ENCODE measurements at places on chromosomes 3 and 15.
A peak's percentile ranks its signal among the peaks of the same experiment; 100 is the strongest.

GRCh38 chr3:58332575-58333188, at the start of gene PXK:
Gene PXK (plus strand): TSS chr3:58332892. CDS start chr3:58332989, 97 bp downstream.
- DNase-seq: peak; percentile 76

- no peak for DNase-seq
These were observed 286.1 kb upstream of the TPM1 start for GRCh38 chr15:62756326-62756994.

DNA sequence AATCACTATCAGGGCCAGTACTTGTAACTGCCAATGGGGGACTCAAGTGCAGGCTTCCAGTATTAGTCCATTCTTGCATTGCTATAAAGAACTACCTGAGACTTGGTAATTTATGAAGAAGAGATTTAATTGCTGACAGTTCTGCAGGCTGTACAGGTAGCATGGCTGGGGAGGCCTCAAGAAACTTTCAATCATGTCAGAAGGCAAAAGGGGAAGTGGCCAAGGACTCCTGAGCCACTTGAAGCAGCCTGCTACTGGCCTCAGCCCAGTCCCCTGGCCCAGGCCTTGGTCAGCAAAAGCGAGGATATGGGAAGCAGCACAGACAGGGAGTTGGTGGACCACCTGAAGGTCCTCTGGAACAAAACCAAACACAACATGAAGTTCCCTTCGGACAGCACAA, 29.2 kb upstream of the OR5K1 start:
- DNase-seq: no peak

DNA sequence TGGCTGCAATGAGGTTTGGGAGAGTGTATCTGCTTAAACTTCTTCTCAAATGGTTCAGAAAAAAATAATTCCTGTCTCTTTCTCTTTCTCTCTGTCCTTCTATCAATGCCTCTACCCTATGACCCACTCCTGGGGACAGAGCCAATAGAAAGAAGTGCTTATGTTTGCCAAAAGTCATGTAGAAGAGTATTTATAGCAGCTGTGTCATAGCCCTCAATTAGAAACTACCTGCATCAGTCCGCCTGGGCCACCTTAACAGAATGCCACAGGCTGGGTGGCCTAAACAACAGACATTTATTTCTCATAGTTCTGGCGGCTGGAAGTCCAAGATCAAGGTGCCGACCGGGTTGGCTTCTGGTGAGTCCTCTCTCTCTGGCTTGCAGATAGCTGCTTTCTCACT, 92.5 kb downstream of the HMG20A start:
- DNase-seq: no peak

GRCh38 chr3:150775001-150775599, 12.1 kb upstream of the SIAH2 start:
- DNase-seq: no peak

DNA sequence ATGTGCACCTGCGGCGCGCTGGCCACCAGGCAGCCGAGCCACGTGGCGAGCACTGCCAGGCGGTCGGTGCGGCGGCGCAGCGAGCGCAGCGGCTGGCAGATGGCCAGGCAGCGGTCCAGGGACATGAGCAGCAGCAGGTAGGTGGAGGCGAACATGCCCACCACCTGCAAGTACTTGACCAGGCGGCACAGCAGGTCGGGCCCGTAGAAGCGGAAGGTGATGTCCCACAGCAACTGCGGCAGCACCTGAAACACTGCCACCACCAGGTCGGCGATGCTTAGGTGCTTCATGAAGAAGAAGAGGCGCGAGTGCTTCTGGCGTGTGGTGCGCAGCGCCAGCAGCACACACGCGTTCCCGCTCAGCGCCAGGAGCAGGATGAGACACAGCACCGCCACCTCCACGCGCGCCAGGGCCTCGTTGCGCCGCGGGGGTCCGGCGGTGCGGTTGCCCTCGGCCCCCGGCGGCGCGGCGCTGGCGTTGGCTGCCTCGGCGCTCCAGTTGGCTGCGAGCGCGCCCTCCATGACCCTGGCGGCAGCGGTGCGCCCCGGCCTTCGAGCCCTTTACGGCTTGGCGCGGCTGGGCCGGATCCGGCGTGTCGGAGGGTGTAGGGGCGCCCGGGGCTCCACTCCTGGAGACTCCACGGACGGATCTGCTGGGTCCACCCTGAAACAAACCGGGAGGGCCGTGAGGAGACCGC, 1.6 kb downstream of the OXTR start:
- DNase-seq: no peak

Data from stimulated activated CD4-positive, alpha-beta T cell treated with anti-CD3 and anti-CD28 coated beads, Interleukin-4, amount 100 ng/mL, for 48 hours (primary cell).